ENCODE measurements at places on chromosomes 6 and 20.

- DNase-seq: no peak
Observed at GRCh38 chr6:13600036-13600435, 15.1 kb upstream of the NOL7 start.

DNA sequence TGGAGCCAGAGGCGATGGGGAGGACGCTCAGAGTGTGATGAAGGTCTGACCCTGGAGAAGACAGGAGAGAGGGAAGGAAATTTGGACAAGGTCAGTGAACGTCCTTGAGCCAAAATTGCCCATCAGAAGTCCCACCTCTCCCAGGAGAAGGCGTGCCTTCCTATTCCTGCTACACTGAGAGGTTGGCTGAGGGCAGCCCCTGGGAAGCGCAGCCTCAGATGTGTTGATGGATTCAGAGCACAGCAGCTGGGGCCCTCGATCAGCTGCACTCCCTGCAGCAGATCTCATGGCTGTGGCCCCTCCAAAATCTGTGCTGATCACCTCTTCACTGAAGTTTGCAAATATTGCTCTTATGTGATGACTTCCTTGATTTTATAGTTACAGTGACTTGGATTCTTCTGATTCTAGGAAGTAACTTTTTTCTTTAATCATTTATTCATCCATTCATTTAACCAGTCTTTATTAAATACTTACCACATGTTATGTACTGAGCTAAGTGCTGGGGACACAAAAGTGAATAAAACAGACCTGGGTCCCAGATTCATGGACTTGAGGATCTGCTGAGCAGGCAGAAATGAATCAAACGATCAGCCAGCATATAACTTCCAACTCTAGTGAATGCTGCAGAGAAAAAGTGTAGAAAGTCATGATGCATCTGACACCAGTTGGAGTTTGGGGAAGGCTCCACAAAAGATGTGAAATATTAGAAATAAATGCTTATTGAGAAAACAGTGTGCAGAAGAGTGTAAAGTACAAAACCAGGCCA lies 69.6 kb upstream of the ARMC2 start:
- DNase-seq: no peak

DNA sequence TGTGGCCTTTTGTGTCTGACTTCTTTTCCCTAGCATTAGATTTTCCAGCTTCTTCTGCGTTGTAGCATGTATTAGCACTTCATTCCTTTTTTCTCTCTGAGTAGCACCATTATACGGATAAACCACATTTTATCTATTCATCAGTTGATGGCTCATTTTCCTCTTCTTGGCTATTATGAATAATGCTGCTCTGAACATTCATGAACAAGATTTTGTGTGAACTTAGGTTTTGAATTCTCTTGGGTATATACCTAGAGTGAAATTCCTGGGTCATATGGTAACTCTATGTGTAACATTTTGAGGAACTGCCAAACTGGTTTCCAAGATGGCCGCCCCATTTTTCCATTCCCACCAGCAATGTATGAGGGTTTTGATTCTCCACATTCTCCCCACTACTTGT lies 28.7 kb downstream of the SLC22A16 start:
- DNase-seq: no peak

GRCh38 chr6:166684170-166684569 lies 57.1 kb upstream of the RPS6KA2 start:
- no peak for DNase-seq

- no peak for DNase-seq
Observed at GRCh38 chr6:84773133-84773430, 8.7 kb upstream of the TBX18 start.

DNA sequence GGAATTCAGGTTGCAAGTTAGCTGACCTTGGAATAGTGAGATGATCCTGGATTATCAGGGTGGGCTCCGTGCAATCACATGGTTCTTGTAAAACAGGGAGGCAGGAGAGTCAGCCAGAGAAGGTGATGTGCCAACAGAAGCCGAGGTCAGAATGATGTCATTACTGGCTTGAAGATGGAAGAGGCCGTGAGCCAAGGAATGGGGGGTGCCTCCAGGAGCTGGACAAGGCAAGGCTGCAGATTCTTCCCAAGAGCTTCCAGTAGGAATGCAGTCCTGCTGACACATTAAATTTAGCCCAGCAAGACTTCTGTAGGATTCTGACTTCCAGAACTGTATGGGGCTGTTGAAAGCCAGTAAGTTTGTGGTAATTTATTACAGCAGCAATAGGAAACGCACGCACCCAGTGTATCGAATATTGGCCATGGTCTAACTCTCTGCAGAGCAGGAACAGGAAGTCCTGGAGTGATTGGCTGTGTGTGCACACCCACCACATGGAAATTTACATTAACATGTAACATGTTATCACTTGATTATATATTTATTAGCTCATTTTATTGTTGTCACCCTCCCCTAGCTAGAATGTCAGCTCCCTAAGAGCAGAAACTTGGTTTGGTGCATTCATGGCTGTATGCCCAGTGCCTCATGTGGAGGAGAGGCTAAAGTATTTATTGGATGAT lies 19.1 kb downstream of the SLC24A3 start:
- no peak for DNase-seq

GRCh38 chr6:116060572-116061283 lies at the start of gene FRK:
Gene FRK, minus strand, starts transcription at chr6:116060891. Its CDS starts 580 bp downstream, at chr6:116060311.
- no peak for DNase-seq

DNA sequence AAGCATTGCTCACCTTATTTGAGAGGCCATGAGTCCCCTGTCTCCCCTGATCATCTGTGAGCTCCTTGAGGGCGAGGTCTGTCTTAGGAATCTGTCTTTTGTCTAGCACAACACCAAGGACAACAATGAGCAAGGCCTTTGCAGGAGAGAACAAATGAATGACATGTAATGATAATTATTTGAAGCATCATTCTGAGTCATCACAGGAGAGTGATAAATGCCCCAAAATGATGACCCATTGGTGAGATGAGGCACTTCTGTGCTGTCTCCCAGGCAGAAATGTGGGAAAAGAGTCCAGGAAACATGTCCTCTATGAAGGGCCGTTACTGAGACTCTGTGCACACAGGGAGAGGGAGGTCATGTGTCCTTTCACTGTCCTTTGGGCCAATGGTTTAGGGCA lies 105.2 kb upstream of the LRFN2 start:
- DNase-seq: no peak

DNA sequence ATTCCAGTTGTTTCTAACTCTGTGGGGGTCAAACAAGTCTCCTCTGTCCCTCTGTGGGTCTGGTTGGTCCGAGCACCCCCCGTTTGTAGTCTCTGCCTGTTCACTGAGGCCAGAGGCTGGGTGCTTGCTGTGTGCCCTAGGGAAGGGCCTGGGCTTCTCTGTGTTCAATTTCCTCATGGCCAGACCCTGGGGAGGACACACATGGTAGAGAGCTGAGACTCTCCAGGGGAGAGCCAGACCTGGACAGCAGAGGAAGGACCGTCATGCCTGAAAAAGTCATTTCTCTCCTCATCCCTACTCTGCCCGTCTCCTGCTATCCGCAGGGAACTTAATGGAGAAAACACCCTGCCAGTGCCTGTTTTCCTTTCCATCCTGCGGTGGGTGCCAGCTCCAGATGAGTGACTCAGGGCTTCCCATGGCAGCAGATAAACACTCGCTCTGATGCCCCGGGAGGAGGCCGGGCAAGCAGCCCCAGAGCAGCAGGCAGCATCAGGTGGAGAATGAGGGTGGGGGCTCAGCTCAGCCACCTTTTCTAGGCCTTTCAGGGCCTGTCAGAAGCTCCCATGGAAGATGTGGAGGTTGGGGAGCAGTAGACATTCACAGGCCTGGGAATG lies 51.9 kb downstream of the SNAI1 start:
- peak; percentile 91 for DNase-seq

GRCh38 chr20:16485401-16485800 lies 87.8 kb downstream of the KIF16B start:
- no peak for DNase-seq

GRCh38 chr6:81362246-81362645 lies 390.2 kb downstream of the TENT5A start:
- peak; percentile 23 for DNase-seq

DNA sequence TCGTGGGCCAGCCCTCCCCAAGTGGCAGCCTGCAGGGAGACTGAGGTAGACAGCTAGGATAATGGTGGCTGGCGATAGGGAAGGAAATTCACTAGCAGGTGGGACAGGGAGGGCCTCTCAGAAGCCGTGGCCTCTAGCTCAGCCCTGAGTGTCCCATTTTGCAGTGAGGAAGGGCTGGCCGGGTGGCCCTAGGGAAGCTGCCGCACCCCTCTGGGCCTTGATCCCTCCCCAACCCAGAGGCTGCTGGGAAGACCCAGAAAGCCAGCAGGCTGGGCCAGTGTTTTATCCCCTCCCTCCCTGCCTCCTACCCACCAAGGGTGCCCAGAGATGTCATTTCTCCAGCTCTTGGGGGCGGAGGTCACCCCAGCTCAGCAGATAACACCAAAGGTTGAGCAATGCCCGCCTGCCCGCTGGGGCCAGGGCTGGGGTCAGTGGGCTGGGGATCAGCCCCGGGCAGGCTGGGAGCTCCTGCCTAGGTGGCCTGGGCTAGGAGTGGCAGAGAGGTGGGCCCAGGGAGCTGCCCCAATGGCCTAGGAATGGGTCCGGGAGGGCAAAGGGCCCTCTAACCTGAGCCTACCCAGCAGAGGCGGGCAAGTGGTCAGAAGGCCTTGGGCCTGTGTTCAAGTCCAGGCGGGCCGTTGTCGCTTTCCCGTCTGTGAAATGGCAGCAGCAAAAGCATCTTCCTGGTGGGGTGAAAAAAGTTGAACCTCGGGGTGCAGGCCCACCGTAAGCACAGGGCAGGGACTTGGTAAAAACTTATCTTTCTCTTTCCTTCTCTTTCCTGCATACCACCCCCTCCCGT lies 1.6 kb upstream of the CEBPB start:
- DNase-seq: no peak

- no peak for DNase-seq
Observed at GRCh38 chr20:62812181-62812906, 4.5 kb upstream of the COL9A3 start.

DNA sequence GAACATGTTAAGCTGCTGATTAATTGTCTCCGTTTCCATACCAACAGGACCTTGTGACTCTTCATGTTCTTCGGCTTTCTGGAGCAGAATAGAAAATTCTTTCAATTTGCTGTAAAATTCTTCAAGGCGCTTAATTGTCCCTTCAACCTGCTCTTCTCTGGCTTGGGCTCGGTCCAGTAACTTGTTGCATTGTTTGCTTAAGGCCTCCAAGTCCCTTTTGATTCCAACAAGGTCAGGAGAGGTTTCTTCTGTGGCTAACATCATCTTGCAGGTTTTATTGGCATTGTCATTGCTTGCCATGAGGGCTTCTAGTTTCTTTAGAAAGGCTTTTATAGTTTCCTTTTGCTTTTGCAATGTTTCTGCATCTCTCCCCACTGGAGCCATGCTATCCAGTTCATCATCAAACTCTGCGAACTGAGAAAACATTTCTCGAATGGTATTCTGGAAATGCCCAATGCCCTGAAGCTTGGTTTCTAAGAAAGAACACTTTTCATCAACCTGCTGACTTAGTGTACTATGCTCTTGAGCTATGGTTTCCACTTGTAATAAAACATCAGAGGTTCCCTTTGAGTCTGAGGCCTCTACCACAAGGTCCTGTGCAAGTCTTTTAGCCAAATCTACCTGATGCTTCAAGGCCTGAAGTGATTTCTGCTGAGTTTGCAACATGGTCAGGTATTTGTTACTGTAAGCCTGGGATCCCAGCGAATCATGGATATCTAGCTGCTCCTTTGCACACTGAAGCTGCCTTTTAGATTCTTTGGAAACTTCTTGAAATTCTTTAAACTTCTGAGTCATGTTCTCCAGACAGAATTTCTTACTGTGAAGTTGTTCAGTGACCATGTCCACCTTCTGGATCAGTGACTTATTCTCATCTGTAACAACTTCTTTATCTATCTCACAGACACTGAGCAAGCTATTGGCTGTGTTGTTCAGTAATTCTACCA lies 90.2 kb downstream of the DST start:
- DNase-seq: no peak

DNA sequence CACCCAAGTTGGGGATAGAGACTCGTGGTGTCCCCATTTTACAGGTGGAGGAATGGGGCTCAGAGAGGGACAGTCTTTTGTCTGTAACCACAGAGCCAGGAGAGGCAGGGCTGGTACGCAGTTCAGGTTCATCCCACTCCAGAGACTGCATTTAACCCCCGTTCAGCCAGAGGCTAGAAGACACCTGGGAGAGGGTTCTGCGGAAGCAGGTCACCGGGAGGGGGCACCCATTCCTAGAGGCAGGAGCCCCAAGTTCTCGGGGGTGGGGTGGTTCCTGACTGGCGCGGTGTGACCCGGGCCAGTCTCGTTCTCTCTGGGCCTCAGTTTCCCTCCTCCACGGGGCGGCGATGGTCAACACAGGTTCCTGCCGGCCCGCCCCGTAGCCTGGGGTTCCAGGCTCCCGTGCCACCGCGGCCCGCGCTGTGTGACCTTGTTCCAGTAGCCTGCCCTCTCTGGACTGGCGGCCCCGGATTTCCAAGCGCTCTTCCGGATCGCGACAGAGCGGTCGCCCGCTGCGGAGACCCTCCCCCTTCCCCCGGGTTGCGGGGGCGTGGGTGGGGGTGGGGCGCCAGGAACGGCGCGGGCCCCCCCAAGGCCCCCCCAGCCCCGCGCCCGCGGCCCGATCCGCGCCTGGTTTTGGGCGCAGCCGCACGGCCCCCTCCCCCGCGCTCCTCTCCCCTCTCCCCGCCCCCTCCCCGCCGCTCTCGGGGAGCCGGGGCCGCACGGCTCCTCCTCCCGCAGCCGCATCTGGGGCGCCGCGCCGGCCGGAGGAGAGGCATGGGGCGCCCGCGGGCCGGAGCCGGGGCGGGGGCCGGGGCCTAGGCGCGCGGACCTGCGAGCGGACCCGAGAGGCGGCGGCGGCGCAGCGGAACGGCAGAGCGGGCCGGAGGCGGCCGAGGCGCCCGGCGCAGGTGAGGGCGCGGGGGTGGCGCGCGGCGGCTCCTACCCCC lies at the start of gene DLGAP4:
Gene DLGAP4, plus strand, starts transcription at position 738 of the 950 bp plus-strand sequence. CDS start 125,379 bp downstream, outside the sequence.
- DNase-seq: no peak

- DNase-seq: peak; percentile 16
Observed at GRCh38 chr20:7967199-7967844, 27.1 kb upstream of the HAO1 start.
